T-helper 17 cell (primary cell): ENCODE measurements at places on chromosomes 13 and 19.

GRCh38 chr19:4909156-4909896 lies at the start of gene UHRF1:
TSS of gene UHRF1 (plus strand) at chr19:4909501. CDS start at chr19:4910886, 1,385 bp downstream.
- DNase-seq: peak; percentile 16

DNA sequence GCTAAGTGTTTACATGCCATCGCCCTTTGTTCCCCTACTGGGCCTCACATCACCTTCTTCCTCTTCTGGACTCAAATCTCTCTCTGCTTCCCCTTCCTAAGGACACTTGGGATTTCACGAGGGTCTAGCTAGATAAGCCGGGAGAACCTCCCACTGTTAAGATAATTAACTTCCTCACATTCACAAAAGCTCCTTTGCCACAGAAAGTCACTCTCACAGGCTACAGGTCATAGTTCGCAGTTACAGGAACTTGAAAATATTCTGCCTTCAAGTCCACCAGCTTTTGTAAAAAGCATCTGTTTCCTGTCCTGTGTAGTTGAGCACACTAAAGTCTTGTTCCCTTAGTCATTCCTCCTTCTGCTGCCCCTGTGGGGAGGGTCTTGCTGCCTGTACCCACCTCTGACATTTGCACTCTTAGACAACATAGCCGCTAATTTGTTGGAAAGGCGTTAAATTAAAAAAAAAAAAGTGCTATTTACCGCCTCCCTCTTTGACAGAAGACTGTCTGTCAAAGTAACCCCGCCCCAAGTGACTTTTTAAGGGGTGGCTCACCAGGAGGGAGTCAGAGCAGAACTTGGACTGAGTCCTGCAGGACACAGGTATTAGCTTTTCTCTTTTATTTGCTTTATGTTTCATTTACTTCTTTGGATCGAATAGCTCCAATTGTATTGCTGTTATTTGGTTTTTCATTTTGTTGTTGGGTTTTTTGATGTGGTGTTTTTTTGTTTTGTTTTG lies 26.8 kb upstream of the CEACAM21 start:
- DNase-seq: peak; percentile 61

DNA sequence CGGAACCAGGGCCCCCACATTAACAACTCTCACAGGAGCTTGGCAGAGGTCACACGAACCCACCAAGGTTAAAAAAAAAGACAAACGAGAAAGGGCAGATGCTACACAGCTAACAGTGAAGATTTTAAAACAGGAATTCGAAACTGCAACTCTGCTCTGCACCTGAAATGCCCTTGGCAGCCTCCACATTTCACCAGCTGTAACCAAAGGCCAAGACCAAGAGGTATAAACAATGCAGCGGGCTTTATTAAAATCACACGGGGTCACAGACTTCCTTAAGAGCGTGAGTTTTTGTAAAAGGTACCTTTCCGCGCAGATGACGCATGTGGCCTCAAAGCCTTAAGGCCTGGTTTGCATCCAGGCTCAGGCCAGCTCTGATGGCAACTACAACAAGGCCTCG lies 88.2 kb downstream of the STK24 start:
- DNase-seq: no peak

DNA sequence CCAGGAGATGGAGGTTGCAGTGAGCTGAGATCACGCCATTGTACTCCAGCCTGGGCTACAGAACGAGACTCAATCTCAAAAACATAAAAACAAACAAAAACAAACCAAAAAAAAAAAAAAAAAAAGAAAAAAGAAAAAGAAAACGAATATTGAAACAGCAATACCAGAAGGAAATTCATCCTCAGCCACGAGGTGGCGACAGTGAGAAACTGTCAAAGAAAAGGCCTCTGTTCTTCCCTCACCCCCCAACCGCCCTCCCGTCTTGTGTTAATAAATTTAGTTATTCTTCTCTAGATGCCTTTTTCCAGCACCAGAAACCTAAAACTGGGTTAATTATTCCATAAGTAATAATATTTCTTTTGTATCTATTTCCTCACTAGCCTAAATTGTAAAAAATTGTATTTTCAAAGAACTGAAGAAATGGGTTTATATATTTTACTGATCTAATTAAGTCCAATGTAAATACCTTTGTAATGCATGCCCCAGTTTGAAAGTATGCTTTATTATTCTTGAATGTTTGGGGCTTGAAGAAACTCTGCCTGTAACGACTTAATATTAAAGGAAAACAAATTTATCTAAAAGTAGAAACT lies 38.6 kb downstream of the LIG4 start:
- DNase-seq: peak; percentile 46

GRCh38 chr13:77168237-77168636 lies 141.3 kb upstream of the FBXL3 start:
- no peak for DNase-seq

GRCh38 chr13:30870049-30870884 lies 35.8 kb upstream of the MEDAG start:
- no peak for DNase-seq

DNA sequence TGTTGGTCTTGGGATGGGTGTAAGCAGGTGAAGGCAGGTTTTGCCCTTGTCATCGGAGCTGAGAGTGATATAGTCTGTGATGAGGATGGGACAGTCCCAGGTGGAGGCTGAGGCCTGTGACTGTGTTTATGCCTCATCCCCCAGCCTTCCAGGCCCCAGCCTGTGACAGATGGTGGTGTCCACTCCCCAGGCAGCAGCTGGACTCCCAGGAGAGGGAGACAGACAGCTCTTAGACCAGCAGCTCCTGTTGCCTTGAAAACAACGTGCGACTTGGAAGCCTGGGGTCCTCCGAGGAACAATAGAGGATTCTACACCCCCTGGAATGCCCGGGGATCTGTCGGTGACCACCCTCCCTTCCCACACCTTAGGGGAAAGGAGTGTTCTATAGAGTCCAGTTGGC lies 63.8 kb downstream of the CHST8 start:
- DNase-seq: no peak

GRCh38 chr13:113443991-113444390 lies 9.3 kb downstream of the ADPRHL1 start:
- no peak for DNase-seq

DNA sequence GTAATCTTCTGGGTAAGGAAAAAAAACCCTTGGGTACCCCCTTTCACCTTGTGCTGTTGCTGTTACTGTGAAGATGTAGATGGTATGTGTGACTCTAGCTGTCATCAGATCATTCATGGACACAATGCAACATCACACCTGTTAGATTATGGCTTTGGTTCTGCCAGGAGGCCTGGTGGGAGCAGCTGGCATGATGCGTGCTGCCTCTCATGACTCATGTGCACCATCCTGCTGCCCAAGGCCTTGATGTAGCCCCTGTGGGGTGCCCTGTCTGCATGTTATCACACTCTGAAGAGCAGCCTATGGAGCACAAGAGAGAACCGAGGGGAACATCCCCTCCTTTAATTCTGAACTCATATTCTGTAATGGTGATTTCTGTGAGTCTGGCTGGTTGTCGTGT lies 57.7 kb upstream of the TEX29 start:
- no peak for DNase-seq

DNA sequence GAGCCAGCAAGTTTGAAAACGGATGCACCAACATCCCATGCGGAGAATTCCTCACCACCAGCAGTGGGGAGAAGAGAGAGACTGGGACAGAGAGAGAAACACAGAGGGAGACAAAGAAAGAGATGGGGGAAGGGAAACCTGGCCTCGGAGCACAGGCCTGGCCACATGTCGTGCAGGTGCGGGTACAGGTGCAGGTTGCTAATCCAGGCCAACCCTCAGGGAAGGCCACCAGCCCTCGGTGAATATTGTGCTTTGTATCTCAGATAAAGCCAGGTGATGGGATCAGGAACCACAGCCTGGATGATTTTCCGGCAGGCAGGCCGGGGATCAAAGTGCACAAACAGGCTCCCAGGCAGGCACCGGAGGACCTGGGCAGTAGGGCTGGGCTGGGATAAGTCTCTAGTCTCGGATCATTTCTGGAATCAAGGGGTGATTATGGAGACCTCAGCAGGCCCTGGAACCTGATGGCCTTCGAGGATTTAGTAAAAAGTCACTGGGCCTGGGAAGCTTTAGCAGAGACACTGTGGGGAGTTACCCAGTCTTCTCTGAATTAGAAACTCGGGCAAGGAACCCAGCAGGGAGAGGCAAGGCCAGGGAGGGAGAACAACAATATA lies 3.7 kb downstream of the GAS6 start:
- DNase-seq: no peak

DNA sequence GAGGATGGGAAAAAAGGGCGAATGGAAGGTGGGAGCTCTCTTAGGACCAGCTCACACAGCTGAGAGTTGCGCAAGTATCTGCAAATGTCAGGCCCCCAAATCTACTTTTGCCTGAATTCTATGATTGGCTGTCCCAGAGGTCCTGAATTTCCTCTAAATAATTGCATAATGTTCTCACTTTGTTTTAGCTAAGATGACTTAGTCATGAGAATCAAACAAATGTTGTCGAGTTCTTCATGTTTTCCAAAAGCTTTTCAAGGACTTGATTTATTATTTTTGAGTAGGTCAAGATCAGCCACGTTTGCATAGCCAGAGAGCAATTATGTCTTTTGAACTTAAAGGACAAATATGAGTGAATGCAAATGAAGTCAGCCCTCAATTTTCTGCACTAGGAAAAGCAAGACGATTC lies 246.6 kb upstream of the MAB21L1 start:
- no peak for DNase-seq

DNA sequence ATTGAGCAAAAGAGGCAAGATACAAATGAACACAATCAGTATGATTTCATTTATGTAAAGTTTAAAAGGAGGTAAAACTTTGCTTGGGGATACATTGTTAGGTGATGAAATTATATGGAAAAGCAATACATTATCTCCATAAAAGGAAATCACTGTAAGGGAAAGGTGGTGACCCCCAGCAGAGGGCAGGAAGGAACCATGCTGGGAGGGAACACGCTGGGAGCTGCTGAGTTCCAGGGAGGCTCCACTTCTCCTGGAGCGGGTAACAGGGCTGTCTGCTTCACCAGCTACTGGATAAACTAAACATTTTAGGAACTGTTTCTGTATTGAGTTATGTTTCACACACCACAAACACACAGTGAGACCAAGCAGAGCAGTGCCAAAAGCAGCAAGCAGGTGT lies 91.2 kb downstream of the KATNAL1 start:
- DNase-seq: no peak

DNA sequence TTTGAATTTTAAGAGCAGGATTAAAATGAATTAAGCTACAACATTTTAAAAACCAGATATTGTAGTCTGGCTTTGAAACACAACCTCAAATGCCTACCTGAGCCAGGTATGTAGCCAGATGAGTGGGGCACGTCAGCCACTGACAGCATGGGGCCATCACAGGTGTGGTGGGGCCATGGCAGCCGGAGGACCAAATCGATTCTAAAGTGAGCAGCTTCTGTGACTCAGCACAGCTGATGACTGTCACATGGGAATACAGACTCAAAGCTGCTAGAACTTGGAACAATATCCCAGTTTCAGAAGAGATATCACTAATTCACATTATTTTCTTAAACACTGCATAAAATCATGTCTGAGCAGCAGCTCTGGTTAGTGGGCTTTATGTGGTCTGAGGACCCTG lies 52.8 kb downstream of the SERP2 start:
- no peak for DNase-seq

- no peak for DNase-seq
Observed at GRCh38 chr13:73141292-73141771, 82.5 kb downstream of the KLF5 start.

DNA sequence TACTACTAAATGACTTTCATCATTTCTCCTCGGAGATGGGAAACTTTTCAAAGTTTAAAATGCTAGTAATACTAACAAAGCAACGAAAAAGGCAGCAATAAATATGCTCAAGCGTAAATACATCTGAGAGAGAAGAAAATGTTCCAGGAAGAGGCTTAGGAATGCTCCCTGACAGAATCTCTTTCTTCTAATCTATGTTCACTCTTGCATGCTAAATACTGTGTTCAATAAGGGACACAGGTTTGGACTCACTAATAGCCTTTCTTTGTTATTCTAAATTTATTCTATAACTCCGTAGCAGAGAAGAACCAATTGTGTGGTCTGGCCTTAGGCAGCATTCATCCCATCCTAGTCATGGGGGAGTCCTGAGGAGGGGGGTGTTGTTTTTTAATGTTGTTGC lies 823.0 kb downstream of the PCDH9 start:
- DNase-seq: no peak

- no peak for DNase-seq
Observed at GRCh38 chr19:6531163-6531955, 533 bp downstream of the TNFSF9 start.

DNA sequence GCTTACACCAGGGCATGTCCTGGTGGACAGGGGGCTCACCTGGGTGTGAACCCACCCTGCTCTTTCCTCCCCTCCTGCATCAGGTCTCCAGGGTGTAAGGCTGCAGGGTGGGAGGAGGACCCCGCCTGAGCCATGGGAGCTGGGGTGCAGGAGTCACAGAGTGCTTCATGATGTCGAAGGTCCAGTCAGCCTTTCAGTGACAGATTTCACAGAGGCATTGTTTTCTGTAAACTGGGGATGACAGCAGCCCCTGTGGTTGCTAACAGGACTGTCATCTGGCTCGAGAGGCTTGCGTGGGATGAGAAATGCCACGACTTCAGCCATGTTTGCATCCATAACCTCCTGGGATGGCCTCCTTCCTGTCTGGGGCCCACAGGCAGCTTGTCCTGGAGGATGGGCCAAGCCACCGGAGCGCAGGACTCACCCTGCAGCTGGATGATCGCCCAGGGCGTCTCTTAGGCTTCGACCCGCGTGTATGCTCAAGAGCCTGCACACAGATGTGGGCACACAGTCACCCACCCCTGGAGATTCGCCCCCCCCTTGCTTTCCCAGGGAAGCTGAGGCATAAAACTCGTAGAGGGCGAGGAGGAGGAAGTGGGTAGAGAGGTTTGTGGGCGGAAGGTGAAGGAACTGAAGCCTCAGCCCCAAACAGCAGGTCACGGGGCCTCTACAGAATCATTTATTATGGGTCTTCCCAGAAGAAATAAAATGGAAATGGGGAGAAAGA lies 4.9 kb downstream of the NANOS3 start:
- DNase-seq: no peak

DNA sequence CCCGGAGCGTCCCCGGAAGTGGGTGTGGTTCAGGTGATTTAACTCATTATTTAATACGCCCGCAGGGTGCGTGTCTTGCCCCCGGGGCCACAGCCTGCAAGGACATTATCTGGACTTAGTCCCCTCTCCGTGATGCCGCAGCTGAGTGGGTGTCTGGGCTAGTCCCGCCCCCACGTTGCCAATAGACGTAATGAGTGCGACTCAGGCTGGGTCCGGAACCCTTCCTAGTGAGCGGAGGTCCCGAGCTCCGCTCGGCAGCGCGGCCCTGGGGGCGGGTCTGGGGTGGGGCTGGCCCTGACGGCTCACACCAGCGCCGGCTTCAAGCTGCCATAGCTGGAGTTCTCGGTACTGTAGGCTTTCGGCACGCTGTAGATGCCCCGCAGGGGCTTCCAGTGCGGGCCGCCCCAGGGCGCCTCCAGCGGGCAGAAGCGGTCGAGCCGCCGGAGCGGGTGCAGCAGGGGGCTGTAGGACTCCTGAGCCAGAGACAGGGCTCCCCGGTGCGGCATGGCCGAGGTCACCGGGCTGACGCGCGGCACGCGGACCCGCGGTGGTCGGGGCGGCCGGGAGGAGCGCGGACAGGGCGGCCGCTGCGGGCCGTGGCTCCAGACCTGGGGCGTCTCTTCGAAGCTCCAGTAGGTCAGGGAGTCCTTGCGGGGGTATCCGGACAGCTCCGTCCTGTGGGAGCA lies 918 bp upstream of the LHB start:
- peak; percentile 62 for DNase-seq

GRCh38 chr13:26133851-26134250 lies 82.0 kb upstream of the SHISA2 start:
- no peak for DNase-seq
